ENCODE measurements at places on chromosomes 2 and 18. TPM values are rescaled to one million over a fixed set of nuclear protein-coding genes. Genes with fewer than 3 reads are reported as not detected.

MDH1B gene
- 0.50 TPM for total RNA-seq

GRCh38 chr2:190129421-190130199 is 67.1 kb upstream of the MSTN start:
- no peaks in the 10 kb centered on the region for H3K36me3 ChIP-seq
- no peak overlapping the region for H3K27ac ChIP-seq
- H3K4me1 ChIP-seq: no peaks in the 10 kb centered on the region
- no peak overlapping the region for H3K4me3 ChIP-seq

ZNF396 gene
- total RNA-seq: 3.6 TPM

RTKN gene
- 51.4 TPM for total RNA-seq

Data from colonic mucosa (tissue), 4 donors.